ENCODE measurements at places on chromosomes 1 and 21. TPM values are rescaled to one million over a fixed set of nuclear protein-coding genes. Genes with fewer than 3 reads are reported as not detected.

DNA sequence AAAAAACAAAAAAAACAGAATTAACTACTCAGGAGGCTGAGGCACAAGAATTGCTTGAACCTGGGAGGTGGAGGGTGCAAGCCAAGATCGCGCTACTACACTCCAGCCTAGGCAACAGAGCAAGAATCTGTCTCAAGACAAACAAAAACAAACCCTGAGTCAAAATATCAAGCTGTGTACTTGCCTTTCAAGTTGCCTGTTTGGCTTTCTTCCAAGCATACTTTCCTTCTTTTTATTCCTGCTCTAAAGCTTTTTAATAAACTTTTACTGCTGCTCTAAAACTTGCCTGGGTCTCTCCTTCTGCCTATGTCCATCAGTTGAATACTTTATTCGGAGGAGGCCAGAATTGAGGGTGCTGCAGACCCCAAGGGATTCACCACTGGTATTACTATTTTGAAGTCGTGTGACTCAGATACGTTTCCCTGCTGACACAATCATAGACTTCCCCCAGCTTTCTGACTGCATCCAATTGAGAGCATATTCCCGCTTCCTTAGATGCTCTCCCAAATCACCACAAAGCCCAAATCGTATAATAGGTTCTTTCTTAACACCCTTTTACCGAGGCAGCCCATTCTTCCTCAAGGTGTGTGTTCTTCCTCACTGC lies 3.5 kb upstream of the ACBD6 start:
- no peak for DNase-seq

LDLRAD1 gene
- 1.6 TPM for total RNA-seq

HSD11B1 gene
- not detected for total RNA-seq

LMX1A gene
- total RNA-seq, result not detected

DNA sequence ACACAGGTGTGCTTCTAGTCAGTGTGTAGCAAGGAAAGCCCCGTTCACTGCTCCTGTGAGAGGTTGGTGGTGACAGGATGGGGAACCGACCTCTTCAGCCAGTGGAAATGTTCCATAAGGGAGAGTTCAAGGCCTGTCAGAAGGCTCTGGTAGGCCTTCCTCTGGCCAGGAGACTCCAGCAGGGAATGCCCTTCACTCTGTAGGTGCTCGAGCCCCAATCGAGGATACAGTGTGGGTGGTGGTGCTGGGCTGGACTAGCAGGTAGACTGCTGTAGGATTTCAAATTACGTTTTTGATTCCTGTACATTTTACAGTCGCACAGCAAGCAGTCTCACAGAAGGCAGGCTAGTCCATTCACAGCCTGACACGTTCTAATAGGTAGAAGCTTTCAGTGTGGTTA lies 37.8 kb downstream of the NCF2 start:
- DNase-seq, result no peak

DNA sequence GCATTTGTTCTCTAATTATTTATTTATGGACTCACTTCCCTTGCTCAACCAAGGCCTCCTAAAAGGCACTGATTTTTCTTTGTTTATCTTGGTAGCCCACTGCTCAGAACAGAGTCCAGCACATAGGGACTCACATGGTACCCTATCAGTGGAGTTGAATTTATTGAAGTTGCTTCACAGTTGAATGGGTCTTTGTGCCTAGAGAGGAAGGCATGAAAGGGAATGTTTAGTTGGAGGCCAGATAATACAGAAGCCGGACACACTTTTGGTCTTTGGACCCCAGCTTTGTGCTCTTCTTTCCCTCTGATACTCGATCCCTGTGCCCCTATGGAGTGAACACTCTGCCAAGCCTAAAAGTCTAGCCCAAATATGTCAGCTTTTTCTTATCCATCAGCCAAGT lies 429.0 kb downstream of the PRDM2 start:
- DNase-seq, result no peak

GRCh38 chr1:184298440-184299405 lies 88.1 kb upstream of the C1orf21 start:
- no peak for DNase-seq

SPATC1L gene
- 32.7 TPM for total RNA-seq

- DNase-seq, result no peak
Observed at GRCh38 chr1:15684468-15685291, 560 bp downstream of the PLEKHM2 start.

DNA sequence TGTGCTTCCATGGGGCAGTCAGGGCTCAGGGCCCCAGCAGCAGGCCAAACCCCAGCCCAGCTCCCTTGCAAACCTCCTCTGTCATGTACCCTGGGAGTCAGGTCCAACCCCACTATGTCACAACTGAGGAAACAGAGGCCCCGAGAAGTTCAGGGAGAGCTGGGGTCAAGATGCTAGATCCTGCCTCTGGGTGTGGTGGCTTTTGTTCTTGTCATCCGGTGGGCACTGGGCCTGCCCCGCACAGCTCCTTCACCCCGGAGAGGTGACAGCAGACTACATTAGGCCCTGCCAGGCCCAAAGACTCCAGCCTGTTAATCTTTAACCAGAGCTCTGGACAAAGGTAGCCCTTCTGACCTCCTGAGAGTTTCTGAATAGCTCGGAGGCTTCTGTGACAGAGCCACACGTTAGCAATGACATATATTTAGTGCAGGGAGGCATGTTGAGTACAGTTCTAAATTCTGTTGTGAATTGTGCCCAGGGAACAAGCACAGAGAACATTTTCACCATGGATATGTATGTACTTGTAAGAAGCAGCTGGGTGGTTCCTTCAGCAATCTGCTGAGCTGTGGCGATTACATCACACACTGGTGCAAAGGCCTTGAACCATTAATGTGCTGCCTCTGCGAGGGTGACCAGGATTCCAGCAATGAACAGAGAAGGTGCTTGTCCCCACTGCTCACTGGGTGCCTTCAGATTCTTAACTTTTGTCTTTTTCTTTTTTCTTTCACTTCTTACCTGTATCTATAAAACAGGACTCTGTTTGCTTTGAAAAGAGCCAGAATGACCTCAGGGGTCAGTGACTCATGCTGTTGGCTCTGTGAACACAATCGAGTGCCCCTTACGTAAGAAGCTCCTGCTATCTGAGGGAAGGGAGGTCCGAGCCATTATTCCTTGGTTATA lies 102.8 kb downstream of the RHOU start:
- DNase-seq, result peak; percentile 59

AADACL4 gene
- total RNA-seq, result not detected

DNA sequence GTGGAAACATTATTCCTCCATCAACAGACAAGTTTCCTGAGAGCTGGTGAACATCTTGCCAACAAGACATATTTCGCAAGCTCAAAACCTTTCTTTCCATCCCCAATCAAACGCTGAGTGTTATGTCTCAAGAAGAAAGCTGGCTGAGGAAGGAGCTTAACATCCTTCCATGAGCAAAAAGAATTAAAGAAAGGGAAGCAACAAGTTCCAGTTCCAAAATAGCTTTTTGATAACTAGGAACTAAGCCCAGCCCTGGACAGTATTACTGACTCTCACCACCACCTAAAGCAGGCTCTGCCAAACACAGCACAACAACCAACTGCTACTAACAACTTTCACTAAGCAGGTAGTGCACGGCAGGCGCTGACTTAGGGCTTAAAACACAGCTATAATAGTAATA lies 50.2 kb downstream of the CAPZB start:
- no peak for DNase-seq

CDC42BPA gene
- 45.5 TPM for total RNA-seq

GRCh38 chr1:198167436-198167934 lies 10.7 kb downstream of the NEK7 start:
- no peak for DNase-seq

XKR8 gene
- total RNA-seq, result 4.9 TPM

GRCh38 chr1:34770891-34771504 lies 10.0 kb upstream of the GJB3 start:
- DNase-seq, result no peak

- DNase-seq, result no peak
Observed at GRCh38 chr1:216599851-216600250, 123.4 kb downstream of the ESRRG start.

DNA sequence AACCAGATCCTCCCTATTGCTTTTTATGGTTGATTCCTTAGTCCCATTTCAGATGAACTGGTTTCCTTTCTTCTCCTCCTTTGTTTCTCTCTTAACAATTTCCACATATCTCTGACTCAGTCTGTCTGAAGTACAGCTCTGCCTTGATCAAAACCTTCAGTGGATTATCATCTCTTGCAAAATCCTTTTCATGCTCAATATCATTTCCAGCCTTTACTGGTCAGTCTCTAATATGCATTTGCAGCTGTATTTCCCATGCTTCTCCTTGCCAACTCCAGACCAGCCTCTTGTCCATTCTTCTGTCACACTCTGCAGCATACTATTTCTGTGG lies 72.2 kb downstream of the SNX7 start:
- no peak for DNase-seq

- DNase-seq, result no peak
Observed at GRCh38 chr1:119347858-119348257, 20.7 kb upstream of the HAO2 start.

DNA sequence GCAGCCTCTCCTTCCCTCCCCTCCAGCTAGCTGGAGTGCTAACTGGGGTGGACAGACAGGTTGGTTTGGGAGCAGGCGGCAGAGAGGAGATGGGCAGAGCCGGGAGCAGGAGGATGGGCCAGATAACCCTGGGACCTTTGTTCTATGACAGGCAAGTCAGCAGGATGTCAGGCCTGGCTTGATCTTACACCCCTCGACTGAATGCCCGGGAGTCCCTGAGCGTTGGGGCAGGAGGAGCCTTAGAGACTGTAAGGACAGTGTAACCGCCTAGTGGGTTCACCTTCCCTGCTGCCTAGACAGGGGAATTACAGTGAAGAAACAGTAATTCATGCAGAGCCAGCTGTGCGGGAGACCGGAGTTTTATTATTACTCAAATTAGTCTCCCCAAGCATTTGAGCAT lies 60.2 kb downstream of the MDM4 start:
- DNase-seq, result no peak

CELA2A gene
- total RNA-seq, result not detected

DNA sequence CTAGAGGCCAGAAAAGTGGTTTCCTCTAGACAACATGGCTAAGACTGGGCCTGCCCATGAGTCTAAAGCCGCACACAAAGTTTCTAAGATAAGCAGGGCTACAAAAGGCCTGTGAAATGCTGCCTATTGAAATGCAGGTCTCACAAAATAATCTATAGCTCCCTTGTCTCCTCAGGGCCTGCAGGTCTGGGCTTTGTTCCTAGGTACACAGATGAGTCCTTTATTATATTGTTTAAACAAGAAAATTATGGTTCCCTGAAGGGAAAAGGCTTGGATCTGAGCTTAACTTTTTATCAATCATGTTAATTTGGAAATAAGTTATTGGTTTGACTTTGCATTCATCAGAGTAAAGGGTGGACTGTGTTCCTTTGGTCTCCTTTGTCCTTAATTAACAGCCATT lies 413.4 kb upstream of the BEND5 start:
- no peak for DNase-seq

DNA sequence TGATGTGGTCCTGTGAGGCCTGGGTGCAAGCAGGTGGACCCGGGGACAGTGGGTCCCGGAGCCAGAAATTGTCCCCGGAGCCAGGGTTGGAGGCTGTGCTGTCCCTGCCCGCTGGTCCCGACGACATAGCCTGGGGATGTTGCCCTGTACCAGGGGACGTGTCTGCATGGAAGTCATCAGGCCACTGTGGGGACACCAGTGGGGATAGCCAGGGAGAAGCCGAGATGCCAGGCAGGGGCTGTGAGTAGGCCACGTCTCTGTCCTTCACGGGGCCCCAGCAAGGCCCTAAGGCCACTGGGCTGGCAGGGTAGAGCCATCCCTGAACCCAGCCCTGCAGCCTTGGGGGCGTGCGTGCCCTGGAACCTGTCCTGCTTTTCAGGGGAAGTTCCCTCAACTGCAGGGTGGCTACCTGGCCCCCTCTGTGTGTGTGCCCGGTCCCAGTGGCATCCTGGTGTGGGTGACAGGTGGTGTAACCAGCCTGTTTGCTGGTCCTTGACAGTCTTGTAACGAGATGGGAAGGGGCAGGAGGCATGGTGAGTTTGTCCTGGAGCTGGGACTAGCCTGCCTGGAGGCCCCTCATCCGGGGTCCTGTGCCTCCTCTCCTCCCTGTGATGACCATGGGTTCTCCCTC lies 73.2 kb downstream of the OBSCN start:
- no peak for DNase-seq
